ENCODE measurements at places on chromosomes 1 and 21.

DNA sequence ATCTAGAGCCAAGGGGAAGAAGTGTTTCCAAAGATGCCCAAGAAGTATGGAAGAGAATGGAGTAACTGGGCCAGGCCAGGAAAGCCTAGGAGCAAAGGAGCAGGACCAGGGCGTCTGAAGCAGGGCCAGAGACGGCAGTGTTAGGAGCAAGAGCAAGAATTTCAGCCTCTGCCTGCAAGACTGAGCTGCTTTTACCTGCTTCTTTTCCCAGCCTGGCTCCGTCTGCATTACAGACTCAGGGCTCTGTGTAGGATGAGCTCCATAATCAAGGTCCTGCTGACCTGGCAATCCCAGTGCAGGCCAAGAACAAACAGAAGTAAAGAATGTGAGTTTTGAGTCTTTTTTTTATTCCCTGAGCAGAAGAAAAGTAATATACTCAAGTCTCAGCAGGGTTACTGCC lies 10.1 kb downstream of the FMO1 start:
- DNase-seq, result no peak

- no peak for DNase-seq
Measured at GRCh38 chr1:24337455-24337854, 18.3 kb downstream of the GRHL3 start.

DNA sequence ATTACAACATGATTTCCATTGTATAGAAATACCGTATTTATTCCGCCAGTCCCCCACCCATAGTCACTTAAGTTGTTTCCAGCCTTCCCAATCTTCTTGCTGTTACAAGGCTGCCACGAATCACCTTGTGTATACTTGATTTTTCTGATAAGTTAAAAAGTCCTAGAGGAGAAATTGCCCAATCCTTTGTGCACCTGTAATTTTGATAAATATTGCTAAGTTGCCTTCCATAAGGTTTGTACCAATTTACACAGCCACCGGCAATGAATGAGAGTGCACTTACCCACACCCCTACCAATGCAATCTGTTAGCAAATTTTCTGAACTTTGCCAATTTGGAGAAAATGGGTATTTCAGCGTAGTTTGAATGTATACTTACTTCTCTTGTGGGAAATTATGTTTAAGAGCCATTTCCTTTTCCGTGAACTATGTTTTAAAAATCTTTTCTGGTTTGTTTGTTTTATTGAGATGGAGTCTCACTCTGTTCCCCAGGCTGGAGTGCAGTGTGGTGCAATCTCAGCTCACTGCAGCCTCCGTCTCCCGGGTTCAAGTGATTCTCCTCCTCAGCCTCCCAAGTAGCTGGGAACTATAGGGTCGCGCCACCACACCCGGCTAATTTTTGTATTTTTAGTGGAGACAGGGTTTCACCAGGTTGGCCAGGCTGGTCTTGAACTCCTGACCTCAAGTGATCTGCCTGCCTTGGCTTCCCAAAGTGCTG lies 87.4 kb downstream of the DHRS3 start:
- DNase-seq, result no peak

- no peak for DNase-seq
Measured at GRCh38 chr1:149934356-149934755, 2.3 kb downstream of the MTMR11 start.

DNA sequence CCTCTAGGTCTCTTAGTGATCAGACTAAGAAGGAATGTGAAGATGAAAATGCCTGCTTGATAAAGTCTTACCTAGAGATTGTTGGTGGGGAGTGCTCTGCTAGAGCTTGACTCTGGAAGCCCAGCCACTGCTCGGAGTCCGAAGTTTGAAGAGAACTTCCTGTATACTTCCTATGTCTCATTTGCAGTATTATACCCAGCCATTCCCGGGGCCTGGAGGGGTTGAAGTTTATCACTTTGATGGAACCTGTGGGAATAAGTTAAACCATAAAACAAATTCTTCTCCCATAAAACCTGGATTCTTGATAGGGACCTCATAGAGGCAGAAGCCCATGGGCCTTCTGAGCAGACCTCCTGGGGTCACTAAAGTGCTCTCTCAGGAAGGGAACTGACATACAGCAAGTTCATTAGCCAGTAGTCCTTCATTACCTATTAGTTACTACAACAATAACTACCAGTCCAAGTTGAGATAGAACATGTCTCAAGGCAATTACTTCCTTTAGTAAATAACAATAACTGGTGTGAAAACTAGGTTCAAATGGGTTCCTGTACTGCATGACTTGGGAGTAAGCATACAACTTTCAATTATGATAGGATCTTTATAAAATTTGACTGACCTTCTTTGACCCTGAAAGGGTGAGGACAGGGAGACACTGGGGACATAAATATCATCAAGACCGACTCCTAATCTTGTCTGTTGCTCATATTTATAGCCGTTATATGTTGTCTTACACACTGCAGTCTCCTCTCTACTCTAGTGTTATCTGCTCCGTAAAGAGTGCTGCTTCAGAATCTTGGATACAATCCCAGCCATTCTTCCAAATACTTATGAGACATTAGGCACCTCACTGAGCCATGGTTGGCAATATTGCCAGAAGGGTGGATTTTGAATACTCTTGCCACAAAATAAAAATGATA lies at the start of gene OR6N1:
Gene OR6N1 (minus strand): TSS at position 246 of the 917 bp plus-strand sequence. CDS start 5,513 bp downstream, outside the sequence.
- DNase-seq, result no peak

GRCh38 chr1:247211339-247211738 lies 39.5 kb upstream of the ZNF124 start:
- no peak for DNase-seq

DNA sequence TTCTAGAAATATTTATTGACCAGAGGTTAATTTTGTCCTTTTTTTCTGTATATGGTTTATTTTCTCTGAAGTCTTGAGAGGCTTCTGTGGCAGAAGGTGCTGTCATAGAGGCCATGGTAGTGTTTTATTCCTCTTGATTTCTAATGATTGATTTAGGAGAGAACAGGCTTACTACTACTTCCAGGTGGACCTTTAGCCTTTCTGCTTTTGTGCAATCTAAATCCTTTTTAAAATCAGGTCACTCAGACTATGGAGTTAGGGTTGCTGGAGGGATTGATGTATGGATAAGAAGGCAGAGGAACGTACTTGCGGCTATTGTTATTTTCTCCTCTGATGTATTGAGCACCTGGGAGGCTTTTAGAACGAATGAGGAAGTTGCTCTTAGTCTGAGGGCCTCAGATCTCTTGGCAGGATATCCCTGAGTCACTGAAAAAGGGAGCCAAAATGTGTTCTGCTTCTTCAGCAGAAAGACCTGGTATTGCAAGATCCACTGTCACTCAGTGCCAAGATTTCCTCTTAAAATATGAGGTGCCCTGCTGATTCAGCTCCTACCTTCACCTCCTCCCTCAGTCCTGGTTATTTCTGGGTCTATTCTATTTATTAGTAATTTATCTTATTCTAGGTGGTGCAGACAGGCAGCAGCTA lies 277.4 kb downstream of the ZNF648 start:
- DNase-seq, result no peak

DNA sequence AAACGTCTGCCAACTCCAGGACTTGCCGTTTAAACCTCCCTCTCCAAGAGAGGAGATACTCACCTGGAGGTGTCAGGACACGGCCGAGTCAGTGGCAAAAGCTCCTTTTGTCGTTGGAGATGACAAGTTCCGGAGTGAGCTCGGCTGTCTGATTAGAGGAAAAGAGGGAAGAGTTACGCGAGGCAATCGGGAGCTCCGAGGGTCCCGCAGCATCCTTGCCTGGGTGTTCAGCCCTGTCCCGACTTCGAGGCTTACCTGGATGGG lies 497 bp downstream of the ID3 start:
- DNase-seq, result no peak

GRCh38 chr1:26857473-26858060 lies 5.4 kb upstream of the SFN start:
- no peak for DNase-seq

GRCh38 chr1:66434096-66434495 lies 99.9 kb upstream of the SGIP1 start:
- no peak for DNase-seq

- no peak for DNase-seq
Measured at GRCh38 chr1:83960669-83961277, 38.2 kb downstream of the TTLL7 start.

GRCh38 chr1:182213163-182213562 lies 151.7 kb upstream of the ZNF648 start:
- no peak for DNase-seq

GRCh38 chr1:186715887-186716809 lies 35.9 kb upstream of the PTGS2 start:
- DNase-seq, result no peak

- no peak for DNase-seq
Measured at GRCh38 chr1:215887627-215888026, 320.5 kb downstream of the KCTD3 start.

DNA sequence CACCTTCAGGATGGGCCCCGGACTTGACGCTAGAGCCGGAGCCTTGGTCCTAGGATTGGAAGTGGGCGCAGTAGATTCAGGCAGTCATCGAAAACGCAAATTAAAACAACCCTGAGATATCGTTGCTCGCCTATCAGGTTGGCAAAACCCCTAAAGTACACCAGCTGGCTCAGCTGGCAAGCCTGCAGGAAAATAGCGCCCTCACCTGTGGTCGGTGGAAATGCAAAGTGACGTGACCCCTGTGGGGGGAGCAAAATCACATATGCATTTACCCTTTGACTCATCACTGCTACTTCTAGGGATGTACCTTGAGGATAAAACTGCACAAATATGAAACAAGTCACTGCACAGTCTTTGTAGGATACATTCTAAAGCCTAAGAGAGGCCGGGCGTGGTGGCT lies 170.3 kb upstream of the TMEM51 start:
- DNase-seq, result no peak

- no peak for DNase-seq
Measured at GRCh38 chr1:19074902-19075721, 118.6 kb upstream of the IFFO2 start.

- DNase-seq, result no peak
Measured at GRCh38 chr1:99326215-99326949, 62.1 kb downstream of the PLPPR4 start.

DNA sequence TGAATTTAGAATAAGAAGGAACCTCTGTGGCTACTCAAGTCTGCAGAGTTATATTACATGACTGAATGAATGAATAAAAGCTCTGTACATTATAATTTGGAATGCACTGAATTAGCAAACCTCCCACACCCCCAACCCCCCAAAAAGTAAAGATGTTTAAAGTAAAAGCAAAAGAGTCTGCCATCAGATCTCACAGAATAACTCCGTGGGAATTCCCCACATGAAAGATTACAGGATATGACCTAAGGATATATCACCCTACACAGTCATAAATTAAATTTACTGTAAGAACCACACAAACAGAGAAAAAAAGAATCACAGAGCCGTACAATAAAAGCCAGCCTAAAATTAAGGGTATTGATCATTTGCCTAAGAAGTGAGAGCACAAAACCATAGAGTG lies 587.3 kb downstream of the PTPRC start:
- no peak for DNase-seq

DNA sequence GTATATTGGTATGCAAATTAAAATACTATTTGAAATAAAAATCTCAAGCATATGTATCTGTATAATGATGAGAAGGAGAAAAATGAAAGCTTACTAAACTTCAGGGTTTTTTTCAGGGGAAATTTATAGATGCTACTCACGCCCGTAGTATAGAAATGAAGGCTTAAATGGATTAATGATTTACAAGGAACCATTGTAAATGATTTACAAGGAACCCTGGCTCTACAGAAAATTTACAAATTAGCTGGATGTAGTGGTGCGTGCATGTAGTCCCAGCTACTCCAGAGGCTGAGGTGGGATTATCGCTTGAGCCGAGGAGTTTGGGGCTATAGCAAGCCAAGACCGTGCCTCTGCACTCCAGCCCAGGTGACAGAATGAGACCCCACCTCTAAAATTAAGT lies 150.5 kb downstream of the PCBP3 start:
- no peak for DNase-seq

DNA sequence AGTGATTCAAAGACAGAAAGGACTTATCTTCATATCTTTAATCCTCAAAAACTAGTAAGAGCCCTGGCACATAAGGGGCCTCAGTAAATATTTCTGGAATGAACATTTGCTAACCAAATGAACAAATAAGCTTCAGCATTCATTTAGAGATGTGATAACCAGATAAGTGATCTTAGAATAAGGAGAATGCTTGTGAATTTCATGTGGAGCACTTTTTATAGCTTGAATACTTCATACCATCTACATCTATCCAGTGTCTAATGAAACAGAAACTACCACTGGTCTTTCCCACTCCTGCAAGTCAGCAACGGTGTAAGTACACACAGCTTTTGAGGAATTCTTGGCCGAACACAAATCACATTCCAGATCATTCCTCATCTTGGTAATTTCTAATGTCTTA lies 38.5 kb downstream of the EDEM3 start:
- DNase-seq, result no peak

- no peak for DNase-seq
Measured at GRCh38 chr21:42313501-42313969, 1.7 kb downstream of the TFF3 start.

DNA sequence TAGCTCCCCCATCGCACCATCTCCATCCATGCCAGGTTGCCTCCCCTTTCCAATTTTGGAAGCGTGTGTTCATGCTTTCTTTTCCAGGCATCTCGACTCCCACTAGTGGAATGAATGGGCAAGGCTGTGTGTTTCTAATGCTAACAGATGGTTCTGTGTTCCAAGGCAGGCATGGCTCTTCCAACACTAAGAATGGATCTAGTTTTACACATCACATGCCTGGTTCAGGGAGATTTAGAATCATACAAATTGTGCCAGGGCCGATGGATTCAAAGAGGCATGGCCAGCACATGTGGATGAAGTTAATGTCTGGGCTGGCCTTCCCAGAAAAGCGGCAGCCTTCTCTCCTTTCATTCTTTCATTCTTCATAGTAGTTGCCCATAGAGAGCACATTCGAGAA lies 438.7 kb downstream of the PRDM2 start:
- DNase-seq, result no peak
